ENCODE measurements at places on chromosomes 1 and 21. TPM values are rescaled to one million over a fixed set of nuclear protein-coding genes. Genes with fewer than 3 reads are reported as not detected.
A peak's percentile ranks its signal among the peaks of the same experiment; 100 is the strongest.

DNA sequence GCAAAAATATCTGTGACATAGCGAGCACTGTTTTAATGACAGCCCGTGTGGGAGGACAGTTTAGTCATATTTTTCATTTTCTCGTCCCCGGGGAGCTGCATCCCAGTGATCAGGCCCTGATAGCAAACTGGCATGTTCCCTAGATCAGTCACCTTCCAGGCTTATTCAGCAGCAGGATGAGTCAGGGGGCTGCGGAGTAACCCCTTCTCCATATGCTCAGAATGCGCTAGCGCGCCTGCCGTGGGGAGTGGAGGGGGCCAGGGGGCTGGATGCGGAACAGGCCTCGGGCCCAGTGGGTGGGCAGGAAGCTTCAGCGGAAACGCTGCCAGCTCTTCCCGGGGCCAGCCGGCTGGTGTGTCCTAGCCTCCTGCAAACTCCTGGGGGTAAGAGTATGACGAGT is 94.0 kb downstream of the KCND3 start:
- no peak for DNase-seq

- DNase-seq, result no peak
These were observed 4.6 kb downstream of the BACH1 start for GRCh38 chr21:29303288-29303687.

GRCh38 chr1:53637511-53638359 is 101.2 kb downstream of the GLIS1 start:
- no peak for DNase-seq

DNA sequence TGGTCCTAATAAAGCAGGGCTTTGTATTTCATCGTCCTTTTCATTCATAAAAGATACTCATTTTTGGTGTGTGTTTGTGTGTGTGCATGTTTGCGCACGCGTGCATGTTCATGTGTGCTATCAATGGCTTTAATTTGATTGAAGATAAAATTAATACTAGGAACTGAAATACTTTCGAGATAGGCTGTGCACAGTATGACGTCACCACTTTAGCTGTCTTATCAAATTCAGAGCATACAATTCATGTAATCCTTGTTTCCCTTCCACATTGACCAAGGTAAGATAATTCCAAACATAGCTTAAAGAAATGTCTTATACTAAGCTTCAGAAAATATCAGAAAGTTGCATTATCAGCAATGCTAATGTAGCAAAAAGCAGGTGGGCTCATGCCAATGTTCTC is 113.6 kb upstream of the CYYR1 start:
- DNase-seq, result no peak

Gene DNAJC28
- total RNA-seq, result 0.82 TPM

DNA sequence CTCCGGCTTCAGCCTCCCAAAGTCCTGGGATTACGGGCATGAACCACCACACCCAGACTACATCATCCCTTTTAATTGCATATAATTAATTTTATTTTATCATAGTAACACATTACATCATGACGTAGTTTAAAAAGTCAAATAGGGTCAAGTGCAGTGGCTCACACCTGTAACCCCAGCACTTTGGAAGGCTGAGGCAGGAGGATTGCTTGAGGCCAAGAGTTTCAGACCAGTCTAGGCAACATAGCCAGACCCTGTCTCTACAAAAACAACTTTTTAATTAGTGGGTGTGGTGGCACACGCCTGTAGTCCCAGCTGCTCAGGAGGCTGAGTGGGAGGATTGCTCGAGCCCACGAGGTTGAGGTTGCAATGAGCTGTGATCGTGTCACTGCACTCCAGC is 20.7 kb downstream of the EFNA3 start:
- DNase-seq, result no peak

DNA sequence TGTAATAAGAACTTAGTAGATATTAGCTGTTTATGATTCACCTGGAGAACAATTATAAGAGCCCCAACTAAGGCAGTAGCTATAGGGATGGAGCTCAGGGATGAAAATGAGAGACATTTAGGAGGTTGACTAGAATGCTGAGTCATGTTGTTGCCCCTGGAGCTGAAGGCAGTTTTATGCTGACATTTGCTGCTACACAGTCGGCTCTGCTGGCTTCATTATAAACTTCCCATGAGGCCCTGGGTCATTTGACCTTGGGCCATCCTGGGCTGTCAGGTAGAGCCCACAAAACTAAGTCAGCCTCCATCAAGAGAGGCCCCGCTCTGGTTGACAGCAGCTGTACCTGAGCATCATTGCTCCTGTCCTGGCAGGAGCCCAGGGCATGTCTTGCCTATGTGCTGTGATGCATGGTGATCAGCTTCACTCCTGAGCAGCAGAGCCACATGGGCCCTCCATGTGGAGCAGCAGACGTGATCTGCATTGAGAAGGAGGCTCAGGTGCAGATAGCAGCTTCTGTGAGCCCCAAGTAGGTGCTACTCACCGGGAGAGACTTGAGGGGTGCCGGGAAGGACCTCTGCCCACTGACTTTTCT is 112.4 kb downstream of the TBX19 start:
- DNase-seq, result peak; percentile 60

DNA sequence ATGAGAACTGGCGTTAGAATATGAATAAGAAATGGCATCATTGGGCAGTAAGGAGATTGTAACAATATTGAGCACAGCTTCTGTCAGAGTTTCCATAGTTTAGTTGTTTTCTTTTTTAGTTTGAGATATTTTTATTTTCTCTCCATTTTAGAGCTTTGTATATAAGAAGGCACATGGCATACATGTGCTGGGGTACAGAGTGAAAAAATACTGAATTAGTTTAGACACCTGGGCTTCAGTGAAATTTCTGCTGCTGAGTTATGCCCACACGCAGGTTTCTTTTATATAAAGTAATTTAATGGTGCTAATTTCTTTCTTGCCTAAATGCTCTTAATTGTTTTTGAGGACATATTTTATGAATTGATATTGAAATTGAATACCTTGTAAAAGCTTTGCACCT is 53.6 kb upstream of the RWDD3 start:
- DNase-seq, result no peak

Gene CD48
- 0.42 TPM for total RNA-seq

DNA sequence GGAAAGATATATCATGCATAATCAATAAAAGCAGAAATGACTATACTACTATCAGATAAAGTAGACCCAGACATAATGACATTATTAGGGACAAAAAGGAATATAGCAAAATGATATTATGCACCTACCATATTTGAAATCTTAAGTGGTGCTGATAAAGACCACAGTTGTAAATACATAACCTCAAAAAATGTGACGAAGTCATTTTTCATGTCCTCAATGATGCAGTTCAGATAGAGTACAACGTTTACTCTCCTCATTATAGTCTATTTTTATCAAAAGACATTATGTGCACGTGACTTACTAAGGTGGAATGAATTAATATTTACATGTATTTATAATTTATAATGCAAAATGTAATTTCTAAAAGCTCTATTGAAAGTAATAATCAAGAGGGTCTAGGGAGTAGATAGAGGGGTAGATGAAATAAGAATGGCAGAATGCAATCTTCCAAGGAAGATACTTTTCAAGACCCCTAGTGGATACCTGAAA is 61.7 kb upstream of the TNFSF4 start:
- DNase-seq, result no peak

DNA sequence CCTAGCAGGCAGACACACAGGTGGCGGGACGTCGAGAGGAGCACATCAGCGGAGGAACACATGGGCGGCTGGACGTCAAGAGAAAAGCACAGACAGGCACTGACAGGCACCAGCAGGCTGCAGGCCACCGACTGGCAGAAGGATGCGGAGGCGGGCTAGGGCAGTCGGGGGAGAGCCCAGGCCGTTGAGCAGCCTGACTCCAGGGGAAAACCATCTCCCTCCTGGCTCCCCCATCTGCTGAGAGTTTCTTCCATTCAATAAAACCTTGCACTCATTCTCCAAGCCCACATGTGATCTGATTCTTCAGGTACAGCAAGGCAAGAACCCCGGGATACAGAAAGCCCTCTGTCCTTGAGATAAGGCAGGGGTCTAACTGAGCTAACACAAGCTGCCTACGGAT is 25.5 kb downstream of the B3GALT5 start:
- DNase-seq, result no peak

DNA sequence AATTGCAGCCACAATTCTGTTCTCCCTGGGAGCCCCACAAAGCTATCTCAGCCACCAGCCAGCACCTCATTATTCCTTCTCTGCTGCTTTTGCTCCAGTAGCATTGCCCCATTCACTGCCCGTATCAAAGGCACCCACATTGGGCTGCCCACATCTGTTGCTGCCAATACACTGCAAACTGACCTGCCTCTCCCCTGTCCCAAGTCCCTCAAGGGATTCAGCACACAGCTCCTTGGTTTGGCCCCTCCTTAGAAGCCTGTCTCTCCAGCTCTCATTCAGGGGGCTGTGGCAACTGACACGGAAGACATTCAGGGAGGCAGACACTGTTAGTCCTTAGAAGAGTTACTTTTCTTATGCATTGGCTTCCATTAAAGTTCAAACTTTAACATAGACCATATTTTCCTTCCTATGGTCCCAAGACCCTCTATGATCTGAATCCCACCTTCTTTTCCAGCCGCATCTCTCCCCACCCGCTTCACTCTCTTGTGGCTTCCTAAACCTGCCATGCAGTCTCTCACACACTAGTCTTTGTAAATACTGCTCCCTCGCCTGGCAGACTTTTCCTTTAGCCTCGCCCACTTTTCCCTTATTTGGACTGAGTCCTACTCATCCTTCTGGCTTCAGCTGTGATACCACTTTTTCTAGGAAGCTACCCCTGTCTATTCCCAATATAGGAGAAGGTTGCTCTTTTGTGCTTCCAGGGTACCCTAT is 19.3 kb upstream of the KLHDC8A start:
- DNase-seq, result no peak

DNA sequence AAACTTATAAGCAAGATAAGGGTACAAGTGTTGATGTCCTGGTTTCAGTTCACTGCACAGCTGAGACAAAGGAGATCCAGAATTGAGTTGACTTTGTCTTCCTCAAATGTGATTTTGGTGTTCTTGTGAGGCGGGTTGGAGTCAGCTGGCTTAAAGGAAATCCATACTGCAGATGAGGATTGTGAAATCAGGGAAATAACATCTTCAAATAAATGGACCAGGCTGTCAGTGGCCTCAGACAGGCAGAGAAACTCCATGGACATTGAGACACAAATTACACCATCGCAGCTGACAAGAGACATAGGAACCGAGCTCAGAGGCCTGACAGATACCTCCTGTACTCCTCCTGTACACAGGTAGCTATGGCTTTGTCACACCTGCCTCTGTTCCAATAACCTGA is 27.0 kb upstream of the REG4 start:
- DNase-seq, result no peak

DNA sequence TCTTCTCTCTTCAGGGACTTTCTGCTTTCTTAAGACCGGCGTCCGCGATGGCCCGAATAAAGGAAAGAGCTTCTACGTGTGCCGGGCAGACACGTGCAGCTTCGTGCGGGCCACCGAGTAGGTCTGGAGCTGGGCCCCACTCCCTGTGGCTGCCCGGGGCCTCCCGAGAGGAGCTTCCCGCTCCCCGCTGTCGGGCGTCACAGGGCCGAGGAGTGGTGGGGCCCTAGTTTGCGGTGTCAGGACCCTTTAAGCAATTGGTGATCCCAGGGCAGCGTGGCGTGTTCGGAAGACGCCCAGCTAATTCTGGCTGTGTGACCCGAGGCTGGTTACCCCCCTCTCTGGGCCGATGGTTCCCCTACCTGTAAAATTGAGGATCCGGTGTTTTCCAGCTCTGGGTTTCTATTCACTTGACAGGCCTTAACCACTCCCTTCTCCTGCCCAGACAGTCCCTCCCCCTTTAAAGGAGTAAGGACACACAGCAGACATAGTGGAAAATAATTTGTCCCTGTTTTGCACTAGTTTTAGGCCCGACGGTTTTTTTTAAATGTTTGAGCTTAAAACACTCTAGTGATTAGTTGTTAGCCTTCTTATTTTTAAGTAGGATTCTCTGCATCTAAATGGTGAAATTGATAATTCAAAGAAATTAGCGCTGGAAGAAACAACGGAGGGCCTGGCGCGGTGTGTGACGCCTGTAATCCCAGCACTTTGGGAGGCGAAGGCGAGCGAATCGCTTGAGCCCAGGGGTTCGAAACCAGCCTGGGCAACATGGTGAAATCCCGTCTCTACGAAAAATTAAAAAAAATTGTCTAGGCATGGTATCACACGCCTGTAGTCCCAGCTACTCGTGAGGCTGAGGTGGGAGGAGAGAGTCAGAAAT is 553 bp downstream of the TTF2 start:
- DNase-seq, result peak; percentile 66

DNA sequence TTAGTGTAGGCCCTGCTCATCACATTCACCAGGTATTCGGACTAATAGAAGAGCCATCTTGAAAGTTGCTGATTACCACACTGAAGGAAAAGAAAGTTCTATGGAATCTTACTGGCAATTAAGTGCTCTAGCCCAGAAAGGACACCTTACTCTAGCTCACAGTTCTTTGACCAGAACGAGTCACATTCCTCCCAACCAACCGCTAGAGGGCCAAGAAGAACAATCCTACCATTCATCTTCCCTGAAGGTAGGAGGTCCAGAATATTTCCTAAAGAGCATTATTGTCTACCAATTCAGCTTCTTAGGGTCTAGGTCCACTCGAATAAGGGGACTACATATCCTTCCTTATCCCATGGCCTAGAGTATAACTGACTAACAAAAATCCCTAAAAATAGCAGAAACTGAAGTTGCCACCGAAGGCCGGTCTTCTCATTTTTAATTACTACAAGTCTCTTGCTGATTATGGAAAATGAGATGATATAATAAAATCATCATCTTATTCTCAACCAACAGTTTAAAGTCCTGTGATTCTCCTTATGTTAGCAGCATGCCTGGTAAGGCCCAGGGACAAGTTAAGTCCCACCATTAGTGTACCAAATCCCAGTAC is 2.7 kb upstream of the FMO1 start:
- peak; percentile 50 for DNase-seq

- peak; percentile 77 for DNase-seq
These were observed 90.6 kb downstream of the TRIM11 start for GRCh38 chr1:228315945-228316588.

DNA sequence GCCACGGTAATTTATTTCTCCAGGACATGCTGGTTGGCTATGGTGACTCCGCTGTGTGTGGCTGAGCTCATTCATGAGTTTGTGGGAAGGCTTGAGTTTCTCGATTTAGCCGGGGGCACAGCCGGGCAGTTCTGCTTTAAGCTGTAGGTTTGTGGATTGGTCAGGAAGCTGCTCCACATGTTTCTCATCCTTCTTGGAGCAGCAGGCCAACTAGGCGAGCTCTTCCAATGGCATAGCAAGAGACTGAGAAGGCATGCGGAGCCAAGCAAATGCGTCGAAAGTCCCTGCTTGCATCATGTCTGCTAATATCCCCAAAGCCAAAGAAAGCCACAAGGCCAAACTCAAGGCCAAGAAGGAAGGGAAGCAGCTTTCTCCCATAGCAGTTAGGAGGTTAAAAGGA is 71.6 kb upstream of the GREM2 start:
- no peak for DNase-seq

- DNase-seq, result no peak
These were observed 24.8 kb downstream of the PGM1 start for GRCh38 chr1:63618011-63618410.

Gene LRRC39
- total RNA-seq, result 0.69 TPM

- DNase-seq, result no peak
These were observed 54.7 kb downstream of the C1orf185 start for GRCh38 chr1:51156752-51157151.

DNA sequence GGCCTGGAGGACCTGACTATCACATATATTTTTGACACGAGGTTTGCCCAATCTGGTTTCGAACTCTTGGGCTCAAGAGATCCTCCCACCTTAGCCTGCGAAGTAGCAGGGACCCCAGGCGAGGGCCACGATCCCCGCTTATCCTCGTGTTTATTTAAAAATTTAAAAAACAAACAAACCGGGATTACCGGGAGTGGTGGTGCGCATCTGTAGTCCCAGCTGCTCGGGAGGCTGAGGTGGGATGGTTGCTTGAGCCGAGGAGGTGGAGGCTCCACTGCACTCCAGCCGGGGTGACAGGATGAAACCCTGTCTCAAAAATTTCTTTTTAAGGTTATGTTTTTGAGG is 452 bp upstream of the EXOSC10 start:
- no peak for DNase-seq

All from K562 (cell line).